ENCODE measurements at places on chromosomes 4 and X.

DNA sequence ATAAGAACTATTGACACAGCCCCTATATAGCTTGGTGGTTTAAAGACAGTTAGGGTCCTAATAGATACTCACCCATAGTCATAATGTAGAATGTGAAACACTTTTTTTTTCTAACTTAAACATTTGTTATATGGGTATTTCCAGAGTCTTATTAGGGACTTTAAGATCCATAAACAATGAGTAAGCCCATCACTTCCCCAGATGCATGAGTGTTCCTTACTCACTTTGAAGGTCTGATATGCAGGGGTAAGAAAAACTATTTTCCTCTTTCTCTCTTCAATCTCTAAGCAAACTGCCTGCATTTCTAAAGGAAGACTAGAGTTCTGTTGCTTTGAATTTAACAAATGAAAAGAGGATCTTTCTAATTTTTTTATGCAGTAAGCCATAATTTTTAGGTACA lies 443.6 kb upstream of the PITX2 start:
- no peak for DNase-seq

DNA sequence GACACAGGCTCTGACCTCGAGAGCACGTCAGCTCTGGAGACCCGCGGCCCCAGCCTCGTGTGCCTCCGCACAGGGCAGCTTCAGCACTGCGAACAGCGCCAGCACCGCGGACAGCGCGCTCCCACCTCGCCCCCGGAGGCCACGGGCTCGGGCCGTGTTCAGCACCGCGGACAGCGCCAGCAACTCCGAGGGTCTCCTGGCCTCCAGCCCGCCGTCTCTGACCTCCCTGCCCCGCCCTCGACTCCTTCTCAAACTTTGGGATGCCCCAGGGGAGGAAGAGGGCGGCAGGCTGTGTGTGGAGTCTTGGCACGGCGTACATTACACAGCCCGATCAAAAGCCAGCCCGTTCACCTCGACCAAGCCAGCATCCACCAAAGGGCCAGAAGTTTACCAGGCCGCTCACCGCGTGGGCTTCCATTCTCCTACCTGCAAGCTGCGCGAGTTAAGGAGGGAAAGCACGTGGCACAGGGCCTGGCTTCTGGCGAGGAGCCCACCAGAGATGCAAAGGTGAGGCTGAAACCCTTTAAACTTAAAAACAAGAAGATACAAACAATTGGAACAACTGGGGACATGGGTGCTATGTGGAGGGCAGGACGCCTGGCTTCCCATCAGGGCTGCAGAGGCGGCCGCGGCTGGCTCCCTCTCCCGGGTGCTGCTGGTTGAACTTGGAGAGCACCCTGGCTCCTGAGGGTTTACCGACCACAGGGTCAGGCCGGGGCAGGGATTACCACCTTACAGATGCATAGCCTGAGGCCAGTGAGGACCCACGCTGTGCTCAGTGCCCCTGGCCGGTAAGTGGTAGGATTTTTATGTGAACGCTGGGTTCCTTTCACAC lies 4.5 kb upstream of the NKX1-1 start:
- peak; percentile 28 for DNase-seq

DNA sequence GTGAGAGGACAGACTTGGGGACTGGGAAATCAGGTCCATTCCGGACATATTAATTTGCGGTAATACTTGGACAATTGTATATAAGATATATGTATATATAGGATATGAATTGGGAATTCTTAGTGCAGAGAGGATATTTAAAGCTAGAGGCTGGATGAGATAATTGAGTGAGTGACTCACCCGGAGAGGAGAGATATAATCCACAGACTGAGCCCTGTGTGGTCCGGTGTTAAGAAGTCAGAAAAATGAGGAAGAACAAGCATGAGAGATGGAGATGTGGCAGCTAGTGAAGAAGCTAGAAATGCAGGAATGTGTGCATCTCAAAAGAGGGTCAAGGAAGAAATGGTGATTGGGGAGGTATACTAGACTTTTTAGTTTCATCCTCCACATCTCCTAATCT lies 336.2 kb downstream of the SLC7A11 start:
- DNase-seq: no peak

GRCh38 chrX:22134681-22135080 lies 102.6 kb downstream of the PHEX start:
- DNase-seq: no peak

GRCh38 chr4:107444-108429 lies 16.6 kb upstream of the ZNF718 start:
- no peak for DNase-seq

GRCh38 chr4:83358410-83358809 lies 23.8 kb upstream of the HPSE start:
- DNase-seq: no peak

DNA sequence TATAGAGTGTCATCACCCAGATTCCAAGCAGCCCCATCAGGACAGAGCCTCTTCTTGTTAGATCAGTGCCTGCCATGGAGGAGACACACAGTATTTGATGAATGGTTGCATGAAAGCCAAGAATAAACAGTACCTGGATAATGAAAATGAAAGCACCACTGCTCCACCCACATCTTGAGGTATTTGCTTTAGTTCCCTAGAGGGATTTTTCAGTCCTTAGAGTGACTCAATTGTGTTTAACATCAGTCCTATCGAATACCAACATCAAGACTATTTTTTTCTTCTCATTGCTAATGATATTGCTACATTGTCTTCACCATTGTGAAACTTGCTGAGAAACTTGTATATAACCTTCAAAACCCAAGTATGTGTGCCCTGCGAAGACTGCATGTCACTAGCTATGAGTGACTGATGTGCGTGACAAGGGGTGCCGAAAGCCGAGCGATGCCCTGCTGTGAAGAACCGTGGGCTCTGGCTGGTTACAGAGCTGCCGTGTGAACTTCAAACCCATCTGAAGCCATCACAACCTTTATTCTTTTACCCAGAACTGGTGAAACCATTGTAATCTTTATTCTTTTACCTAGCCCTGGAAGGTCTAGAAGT lies 211.3 kb upstream of the FAT1 start:
- DNase-seq: no peak

DNA sequence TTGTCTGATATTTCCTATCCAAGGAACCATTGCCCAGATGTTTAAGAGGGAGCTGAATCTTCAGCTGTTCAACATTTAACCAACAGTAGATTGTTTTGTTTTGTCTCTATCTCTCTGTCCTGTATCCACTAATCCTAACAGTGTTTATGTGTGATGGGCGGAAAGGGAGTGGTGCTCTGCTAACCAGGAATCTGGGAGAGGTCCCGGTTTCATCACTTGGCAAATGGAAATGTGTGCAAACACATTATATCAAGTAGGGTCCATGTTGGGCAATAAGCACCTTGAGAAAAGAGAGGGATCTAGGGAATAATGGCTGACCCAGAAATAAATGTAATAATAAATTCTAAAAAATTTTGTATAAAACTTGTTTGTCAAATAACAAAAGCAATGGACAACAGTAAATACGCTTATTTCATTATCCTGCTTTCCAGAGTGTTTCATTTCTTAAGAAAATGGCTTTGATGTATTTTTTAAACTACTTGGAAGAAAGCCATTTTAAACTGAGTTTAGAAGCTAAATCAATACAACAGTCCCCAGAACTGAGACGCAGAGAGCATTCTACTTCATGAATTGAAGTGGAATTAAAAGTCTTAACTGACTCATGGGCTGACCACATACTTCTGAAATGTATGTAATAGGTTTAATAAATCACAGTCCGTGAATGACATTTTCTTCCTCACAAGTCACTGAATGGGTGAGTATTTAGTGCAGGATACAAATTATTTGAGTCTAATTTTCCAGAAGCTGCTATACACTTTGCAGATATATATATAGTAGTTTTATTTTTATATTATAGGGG lies 55.8 kb downstream of the EMCN start:
- DNase-seq: no peak

- no peak for DNase-seq
Observed at GRCh38 chr4:78057135-78057599, at the start of gene FRAS1. Gene FRAS1 (plus strand): TSS chr4:78057323. CDS start chr4:78058010, 687 bp downstream.

GRCh38 chrX:20680998-20681397 lies 414.3 kb upstream of the RPS6KA3 start:
- no peak for DNase-seq

DNA sequence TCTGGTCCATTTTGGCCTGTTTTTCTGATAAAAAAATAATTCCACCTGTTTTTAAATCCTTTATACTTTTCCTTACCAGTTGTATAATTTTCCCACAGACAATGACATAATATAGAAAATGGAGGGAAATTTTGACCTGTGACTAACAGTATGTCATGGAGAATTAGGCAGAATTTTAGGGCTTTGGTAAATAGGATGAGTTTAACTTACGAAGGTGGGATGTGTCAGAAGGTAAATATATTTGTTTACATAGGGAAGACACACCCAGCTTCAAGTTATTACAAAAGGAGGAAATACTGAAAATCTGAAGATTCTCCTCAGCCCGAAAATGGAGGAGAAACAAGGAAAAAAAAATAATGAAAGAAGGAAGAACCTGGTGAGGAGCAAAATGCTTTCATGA lies 64.6 kb upstream of the PPP3CA start:
- DNase-seq: no peak

- DNase-seq: no peak
Observed at GRCh38 chr4:932713-933070, 432 bp downstream of the TMEM175 start.

- no peak for DNase-seq
Observed at GRCh38 chrX:66150163-66150562, 13.9 kb upstream of the HEPH start.

- DNase-seq: peak; percentile 23
Observed at GRCh38 chr4:21765810-21766407, 182.7 kb downstream of the KCNIP4 start.

- DNase-seq: no peak
Observed at GRCh38 chr4:10527438-10527837, 70.2 kb upstream of the ZNF518B start.

DNA sequence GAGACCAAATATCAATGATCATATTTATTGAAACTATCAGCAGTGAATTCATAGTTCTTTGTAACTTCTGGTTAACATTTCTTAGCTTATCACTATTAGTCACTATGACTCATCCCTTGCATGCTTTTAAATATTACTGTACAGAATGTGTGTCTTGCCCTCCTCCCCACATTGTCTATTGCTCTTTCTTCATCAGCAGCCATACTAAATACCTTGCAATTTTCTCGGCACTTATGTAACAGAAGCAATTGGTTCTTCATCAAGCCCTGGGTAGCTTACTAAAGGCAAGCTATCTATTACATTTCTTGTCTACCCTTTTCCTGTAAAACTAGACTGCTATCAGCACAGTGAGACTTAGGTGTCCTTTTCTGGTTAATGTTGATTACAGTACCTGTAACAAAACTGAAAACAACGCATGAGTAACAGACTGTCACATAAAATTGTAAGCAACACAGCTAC lies 8.2 kb downstream of the KLHL4 start:
- DNase-seq: no peak

DNA sequence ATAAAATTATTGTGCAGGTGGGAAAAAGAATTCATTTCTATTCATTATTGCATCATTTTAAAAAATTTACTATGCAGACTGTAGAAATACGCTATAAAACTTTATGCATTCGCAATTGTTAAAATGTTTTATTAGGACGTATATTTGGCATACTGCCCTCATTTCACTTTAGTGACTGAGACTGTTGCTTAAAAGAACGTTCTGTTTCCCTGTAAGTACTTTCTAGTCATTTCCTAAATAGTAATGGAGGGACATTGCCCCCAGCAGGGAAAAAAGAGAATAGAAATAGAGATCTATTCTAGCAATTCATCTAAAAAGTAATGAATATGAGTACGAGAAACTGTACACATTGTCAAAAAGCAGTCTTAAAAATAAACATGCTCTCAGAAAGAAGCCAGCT lies 1295.8 kb upstream of the TENM3 start:
- DNase-seq: no peak

DNA sequence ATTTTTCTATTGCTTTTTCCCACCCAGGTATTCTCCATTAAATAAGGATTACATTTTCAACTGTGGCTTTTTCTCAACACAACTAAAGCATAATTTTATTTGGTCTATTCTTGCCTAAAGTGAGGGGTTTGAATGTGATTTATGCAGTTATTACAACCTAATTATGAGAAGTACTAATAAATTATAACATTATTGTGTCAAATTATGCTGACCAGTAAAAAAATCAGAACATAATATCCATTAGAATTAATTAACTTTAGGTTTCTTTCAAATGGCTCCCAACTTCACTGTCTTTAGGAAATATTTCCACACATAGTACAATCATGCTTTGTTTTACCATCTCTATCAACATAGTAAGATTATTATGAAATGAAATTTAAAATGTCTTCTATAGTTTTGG lies 1293.9 kb downstream of the FSTL5 start:
- DNase-seq: no peak

DNA sequence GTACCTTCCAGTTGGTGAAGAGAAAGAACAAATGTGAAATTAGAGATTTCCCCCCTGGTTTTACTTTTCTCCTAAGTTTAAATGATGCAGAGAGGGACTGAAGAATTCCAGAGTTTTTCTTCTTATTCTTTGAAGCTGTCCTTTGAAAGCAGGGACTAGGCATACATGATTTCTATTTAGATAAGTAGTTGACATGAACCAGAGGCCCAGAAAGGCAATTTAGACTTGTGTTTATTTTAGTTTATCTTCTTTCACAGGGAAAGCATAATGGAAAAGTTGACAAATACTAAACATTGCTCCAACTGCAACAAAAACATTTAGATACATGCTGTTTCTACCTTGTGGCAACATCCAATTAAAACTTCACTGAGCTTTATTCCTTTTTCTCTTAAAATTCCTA lies 32.0 kb downstream of the PTPN13 start:
- no peak for DNase-seq

GRCh38 chr4:1477045-1477840 lies 71.0 kb upstream of the NKX1-1 start:
- DNase-seq: no peak

GRCh38 chr4:152419809-152420208 lies 116.1 kb downstream of the FBXW7 start:
- DNase-seq: no peak

- no peak for DNase-seq
Observed at GRCh38 chr4:139986106-139986505, 167.9 kb downstream of the MAML3 start.

- no peak for DNase-seq
Observed at GRCh38 chr4:85644061-85644460, 169.1 kb downstream of the ARHGAP24 start.

GRCh38 chr4:115851918-115852766 lies 738.7 kb upstream of the NDST4 start:
- DNase-seq: peak; percentile 6

- DNase-seq: no peak
Observed at GRCh38 chr4:98394134-98394533, 132.9 kb downstream of the RAP1GDS1 start.

DNA sequence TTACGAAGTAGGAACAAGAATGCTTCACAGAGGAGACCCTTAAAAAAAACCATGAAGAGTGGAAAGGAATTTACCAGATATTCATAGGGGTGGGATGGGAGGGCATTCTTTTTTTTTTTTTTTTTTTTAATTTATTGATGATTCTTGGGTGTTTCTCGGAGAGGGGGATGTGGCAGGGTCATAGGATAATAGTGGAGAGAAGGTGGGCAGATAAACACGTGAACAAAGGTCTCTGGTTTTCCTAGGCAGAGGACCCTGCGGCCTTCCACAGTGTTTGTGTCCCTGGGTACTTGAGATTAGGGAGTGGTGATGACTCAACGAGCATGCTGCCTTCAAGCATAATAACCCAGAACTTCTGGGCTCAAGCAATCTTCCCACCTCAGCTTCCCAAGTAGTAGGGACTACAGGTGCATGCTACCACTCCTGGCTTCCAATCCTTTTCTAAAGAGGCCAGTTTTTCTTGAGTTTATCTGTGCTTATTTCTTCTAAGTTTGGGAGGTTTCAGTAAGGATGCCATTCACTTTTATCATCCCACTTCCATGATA lies 65.9 kb upstream of the OGT start:
- DNase-seq: no peak

GRCh38 chr4:148515248-148515647 lies 73.0 kb upstream of the NR3C2 start:
- DNase-seq: no peak
